A549 treated with dexamethasone at 1 μM for 4 hours (cell line): ENCODE measurements at places on chromosomes 5 and 9. TPM values are rescaled to one million over a fixed set of nuclear protein-coding genes. Genes with fewer than 3 reads are reported as not detected.

The PTGDS gene
- 0.28 to 1.4 TPM (median 0.77 TPM) in 5 replicates for total RNA-seq

The SPOCK1 gene
- 10.6 to 24.2 TPM (median 20.1 TPM) in 5 replicates for total RNA-seq

The ZNG1F gene
- total RNA-seq = 22.0 to 56.6 TPM (median 29.7 TPM) in 5 replicates

The SPATA9 gene
- total RNA-seq = not detected in 5 replicates

The TAS2R1 gene
- not detected in 5 replicates for total RNA-seq

The SLC35D2 gene
- 16.5 to 23.0 TPM (median 22.0 TPM) in 5 replicates for total RNA-seq
